ENCODE measurements at places on chromosomes 6 and 20. TPM values are rescaled to one million over a fixed set of nuclear protein-coding genes. Genes with fewer than 3 reads are reported as not detected.

FAM83B gene
- total RNA-seq: not detected

DNA sequence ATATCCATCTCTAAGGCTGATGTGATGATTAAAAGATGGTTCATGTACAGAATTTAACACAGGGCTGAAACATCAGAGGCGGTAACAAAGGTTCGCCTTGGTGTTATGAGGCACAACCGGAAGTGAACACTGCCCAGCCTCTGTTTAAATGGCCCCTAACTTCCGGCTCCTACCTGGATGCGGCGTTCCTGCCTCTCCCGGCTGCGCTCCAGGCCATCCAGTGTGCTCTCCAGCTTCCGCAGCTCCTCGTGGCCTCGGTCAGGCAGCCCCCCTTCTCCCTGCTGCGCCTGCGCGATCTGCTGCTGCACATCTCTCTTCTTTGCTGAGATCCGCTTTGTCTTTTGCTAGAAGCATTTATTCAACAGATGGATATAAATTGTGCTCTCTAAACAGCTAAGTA, 195.3 kb downstream of the SYNE1 start:
- DNase-seq: no peak

HSPA1A gene
- total RNA-seq: 147 TPM

MDN1 gene
- total RNA-seq: 38.2 TPM

GRCh38 chr6:129110690-129111343, 227.9 kb downstream of the LAMA2 start:
- DNase-seq: no peak
